Activated effector memory CD4-positive, alpha-beta T cell treated with anti-CD3 and anti-CD28 coated beads, Interleukin-2, amount 50 U/mL, for 16 hours (primary cell): ENCODE measurements at places on chromosomes 2 and 18.

DNA sequence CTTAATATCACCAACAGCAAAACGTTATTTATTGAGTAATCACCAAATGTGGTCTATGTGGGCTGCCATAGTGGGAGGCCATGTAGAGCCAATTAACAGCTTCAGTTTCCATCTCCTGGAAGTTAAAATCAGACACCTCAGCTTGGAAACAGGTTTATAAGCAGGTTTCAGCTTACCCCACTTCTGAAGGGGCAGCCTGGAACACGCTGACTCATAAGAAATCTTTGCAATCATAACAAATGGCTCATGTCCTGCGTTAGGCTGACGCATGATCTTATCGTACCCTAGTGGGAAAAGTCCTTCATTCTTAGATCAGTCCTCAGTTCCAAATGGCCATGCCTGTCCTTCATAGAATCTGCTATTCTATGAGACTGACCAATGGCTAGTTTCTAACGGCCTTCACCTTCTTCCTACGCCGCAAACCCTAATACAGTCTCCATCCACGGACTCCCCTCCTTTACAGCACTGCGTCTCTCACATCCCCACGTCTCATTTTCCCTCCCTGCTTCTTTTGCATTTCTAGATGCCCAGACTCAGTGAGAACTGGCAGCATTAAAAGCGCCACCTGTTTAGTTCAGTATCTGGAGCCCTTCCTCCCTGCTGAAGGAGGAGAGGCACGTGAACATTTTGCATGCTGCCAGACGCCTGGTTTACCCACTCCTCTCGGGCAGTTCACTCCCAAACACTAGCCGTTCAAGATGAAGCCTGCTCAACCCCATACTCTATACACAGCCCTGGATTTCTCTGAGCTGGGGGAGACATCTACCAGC is 24.2 kb upstream of the BZW1 start:
- DNase-seq, result no peak

DNA sequence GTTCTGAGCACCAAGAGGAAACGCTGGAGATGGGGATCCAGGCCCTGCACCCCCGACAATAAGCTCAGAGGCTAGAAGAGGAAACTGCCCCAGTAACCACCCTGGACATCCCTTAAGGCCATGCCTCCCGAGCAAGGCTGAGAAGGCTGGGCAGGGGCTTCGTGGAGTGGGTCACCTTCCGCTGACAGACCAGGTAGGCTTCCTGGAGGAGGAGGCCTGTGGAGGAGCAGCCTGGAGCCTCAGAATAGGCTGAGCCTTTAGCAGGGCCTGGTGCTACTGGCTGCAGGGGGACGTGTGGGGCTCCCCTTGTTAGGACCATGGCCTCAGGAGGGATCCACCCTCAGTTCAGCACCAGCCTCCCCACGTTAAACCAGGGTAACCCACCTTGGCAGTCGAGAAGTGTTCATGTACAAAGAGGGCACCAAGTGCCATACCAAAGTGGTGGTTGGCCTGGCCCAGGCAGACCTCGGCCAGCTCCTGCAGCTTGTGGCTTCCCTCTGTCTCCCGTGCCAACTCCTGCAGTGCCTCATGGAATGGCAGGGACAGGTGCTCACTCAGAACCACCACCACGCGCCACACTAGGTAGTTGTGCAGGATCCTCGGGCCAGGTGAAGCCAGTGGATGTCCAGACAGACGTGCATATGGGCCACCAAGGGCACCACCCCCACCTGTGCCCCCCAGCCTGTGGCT is 28.5 kb upstream of the ALPP start:
- peak; percentile 48 for DNase-seq

DNA sequence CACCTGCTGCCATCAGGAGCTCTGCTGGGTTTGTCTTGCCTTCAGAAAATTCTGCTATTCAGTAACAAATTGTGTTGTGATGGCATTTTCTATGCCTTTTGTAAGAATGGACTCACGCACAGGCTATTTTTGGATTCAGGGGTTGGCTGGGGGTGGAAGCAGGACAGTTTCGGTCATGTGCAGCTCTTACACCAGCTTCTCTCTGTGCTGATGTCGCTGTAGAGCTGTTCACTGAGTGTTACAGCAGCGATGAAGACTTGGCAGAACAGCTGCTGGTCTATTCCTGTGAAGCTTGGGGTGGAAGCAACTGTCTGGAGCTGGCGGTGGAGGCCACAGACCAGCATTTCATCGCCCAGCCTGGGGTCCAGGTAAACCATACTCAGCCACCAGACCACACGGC is 49.2 kb downstream of the TRPM8 start:
- no peak for DNase-seq

- peak; percentile 67 for DNase-seq
Measured at GRCh38 chr18:61635901-61636528, 256.8 kb downstream of the RNF152 start.

DNA sequence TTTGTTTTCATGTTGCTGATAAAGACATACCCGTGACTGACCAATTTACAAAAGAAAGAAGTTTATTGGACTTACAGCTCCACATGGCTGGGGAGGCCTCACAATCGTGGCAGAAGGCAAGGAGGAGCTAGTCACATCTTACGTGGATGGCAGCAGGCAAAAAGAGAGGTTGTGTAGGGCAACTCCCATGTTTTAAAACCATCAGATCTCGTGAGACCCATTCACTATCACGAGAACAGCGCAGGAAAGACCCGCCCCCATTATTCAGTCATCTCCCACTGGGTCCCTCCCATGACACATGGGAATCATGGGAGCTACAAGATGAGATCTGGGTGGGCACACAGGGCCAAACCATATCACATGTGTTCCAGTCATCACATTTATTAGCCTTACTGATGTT is 16.8 kb downstream of the AQP12A start:
- DNase-seq, result no peak
